Stimulated activated CD8-positive, alpha-beta memory T cell treated with anti-CD3 and anti-CD28 coated beads, Interleukin-7, amount 100 ng/mL, for 1 hour (primary cell): ENCODE measurements at places on chromosomes 12 and 14.
A peak's percentile ranks its signal among the peaks of the same experiment; 100 is the strongest.

- DNase-seq, result no peak
Measured at GRCh38 chr14:77808250-77808649, 8.3 kb downstream of the ADCK1 start.

DNA sequence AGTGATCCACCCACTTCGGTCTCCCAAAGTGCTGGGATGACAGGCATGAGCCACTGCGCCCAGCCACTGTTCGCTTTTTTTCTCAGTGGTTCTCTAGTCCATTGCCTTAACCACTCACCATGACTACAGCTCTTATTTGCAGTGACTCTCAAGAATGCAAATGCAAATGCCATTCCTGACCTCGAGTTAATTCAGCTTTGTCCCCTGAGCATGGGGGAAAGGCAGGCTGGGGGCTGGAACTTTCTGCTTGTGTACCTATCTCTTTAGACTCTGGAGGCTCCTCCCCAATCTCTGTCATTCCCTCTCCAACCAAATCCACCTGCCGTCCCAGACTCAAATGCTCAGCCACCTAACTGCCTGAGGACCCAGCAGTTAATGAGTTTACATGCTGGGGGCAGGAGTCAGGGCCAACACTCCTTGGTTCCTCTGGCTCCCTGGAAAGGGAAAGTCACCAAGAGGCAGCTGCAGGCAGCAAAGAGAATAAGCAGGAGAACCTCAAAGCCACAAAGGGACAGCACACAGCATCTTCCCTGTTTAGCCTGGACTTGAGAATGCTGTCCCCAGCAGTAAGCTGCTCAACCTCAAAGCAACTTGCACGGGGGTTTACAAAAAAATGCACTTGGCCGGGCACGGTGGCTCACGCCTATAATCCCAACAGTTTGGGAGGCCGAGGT, 5.3 kb upstream of the HNF1A start:
- DNase-seq, result no peak

DNA sequence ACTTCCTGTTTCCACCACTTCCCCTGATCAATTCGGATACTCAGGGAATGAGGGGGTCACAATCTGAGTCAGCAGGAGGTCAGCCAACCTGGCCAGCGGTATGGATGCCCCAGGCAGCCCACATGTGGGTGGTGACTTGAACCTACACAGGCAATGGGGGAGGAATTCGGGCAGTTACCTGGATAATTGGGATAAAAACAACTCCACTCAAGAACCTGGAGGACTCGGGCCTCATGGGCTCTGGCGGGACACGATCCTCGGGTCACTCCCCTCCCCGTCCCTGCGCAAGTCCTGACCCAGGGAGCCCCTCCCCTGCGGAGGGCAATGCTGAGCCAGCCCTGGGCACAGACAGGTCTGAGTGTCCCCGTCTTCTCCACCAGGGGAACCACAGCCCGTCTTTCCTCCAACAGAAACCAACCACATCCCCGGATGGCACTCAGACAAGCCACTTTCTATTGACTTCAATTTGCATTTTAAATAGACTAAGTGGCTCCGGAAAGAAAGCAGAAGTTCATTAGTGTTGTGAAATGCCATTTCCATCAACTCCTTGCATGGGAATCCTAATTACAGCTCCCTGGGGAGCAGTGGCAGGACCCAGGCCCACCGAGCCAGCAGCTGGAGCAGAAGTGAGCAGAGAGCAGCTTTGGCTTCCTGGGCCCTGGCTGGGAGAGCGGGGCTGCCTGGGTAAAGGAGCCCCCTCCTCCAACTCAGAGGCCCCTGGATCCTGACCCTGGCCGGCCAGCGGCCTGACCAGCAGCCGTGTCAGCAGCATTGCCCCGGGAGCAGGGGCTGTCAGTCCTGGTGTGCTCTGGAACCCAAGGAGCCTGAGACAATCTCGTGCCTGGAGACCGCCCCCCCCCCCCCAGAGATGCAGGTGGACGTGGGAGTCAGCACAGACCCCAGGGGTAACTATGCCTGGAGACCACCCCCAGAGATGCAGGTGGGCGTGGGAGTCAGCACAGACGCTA, 374.1 kb downstream of the ADGRD1 start:
- DNase-seq, result no peak

GRCh38 chr12:17197971-17198370, 592.0 kb upstream of the LMO3 start:
- no peak for DNase-seq

GRCh38 chr14:105322791-105323556, 8.4 kb downstream of the PACS2 start:
- DNase-seq, result no peak

GRCh38 chr14:99873653-99874052, 80.4 kb downstream of the EML1 start:
- DNase-seq, result no peak

- no peak for DNase-seq
Measured at GRCh38 chr14:67265131-67265530, 23.9 kb downstream of the PALS1 start.

DNA sequence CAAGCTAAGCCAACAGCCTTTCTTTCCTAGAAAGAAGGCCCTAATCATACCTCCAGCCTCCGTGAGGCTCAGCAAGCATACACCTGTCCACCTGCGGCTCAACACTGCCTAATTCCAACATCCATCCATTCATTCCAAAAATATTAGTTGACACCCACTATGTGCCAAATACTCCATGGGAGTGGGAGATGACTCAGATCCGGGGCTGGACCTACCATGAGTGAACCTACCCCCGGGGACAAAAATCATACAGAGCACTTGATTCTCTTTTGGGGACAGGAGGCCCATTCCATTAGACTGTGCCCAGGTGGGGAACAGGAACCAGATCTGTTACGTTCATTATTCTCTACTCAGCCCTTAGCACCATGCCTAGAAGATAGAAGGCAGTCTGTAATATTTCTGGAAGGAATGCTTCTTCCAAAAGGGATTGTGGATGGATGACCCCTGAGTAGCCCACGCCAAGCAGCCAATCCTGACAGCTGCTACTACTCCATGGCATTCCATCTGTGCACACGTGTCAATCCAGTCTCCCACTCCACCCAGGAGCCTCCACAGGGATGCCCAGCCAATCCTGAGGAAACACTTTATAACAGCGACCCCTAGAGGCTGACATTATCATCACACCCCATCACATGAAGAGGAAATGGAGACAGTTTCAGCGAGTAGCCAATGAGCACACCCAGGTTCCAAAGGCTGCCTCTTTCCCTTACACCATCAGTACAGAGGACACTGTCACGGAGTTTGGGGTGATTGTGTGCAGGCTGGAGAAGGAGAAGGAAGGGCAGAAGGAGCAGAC, 170.7 kb downstream of the ESRRB start:
- no peak for DNase-seq

GRCh38 chr14:23929822-23930294, 23.7 kb upstream of the DHRS4 start:
- peak; percentile 82 for DNase-seq

DNA sequence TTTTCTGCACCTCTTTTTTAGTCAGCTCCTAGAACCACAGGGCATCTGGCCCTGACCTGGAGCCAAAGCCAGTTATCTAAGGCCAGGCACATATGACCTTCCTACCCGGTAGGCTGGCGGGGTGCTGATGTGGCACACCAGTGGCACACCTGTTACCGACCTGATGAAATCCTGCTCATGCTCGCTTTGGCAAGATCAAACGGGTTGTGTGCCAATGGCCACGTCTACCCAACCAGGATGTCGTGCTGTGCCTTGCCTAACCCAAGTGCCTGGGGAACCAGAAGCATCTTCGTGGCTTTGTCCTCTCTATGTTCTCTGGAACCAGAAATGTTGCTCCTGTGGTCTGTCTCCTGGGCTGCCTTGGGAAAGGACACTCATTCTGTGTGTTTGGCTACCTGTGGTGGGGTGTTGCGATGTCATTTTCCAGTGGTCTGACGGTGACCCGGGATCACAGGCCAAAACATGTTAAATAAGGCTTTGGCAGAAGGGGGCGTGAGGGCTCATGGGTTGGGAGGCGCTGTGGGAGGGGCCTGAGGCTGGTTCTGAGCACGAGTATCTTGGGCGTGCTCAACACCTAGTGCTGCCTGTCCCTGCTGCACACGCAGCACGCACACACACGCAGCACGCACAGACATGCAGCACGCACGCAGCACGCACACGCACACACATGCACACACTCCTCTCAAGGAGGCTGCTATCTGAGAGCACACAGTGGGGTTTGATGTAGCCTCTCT, 27.9 kb downstream of the CCNK start:
- no peak for DNase-seq
